ENCODE measurements at places on chromosomes 7 and 10.

DNA sequence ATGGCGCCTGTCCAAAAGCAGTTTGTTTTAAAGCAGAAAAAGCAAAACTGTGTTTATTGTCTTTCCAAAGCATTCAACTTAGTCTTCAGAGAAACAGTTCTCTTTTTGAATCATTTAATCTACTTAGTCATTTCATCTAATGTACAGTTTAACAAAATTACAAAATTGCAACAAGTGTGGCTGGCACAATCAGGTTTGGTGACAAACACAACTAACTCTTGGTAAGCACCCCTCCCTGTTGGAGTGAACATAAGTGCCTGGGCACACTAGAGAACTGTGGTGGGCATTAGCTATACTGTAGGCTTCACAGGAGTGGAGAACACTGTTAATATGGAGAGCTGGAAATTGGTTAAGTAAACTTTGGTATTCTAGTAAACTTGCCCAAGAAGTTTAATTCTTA lies 6.9 kb downstream of the CREM start:
- no peak for DNase-seq

DNA sequence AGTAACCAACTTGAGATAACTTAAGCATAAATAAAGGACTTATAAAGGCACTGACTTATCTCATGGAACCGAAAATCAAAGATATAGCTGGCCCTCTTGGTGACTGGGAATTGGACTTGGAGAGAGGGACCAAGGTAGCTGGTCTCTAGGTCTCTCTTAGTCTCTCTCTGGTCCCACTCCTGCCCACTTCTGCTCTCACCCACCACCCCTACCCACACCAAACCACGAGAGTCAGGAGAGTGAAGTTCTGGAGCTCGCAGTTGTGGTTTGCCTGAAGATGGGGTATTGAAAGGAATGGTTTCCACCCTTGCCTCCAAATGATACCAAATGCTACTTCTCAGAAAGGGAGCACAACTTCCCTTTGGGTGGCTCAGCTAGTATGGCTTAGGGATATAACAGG lies 216.3 kb downstream of the LRMDA start:
- no peak for DNase-seq

GRCh38 chr7:45081670-45081974 lies 7.1 kb downstream of the NACAD start:
- DNase-seq = no peak

- DNase-seq = no peak
Observed at GRCh38 chr7:117113871-117114270, 160.6 kb downstream of the ST7 start.

DNA sequence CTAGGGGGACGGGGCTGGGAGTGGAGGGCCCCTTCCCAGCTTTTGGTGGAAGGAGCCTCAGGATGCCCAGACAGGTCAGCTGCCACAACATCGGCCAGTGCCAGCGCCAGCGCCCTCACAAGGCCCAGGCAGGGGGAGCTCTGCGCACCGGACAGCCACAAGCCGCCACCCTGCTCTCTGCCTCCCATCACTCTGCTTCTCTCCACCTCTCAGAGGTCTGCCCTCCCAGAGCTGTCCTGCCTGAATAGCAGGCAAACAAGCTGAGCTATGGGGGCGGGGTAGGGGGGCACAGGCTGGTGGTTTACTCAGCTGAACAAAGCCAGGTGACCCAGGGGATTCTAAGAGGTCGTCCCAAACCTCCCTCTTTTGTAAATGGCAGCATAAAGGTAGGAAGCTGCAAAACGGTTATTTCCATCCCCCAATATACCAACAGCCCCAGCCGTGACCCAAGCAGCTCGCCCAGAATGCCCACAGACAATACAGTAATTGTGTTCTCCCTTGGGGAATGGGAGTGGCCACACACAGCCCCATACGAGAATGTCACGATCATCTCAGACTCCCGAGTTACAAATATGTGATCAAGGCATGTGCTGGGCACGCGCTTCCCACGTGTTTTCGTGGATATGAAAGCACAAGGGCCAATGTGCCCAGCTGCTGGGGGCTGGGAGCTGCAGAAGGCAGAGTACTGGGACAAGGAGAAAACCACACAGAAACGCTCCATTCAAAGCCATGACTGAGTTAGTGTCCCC lies 19.7 kb downstream of the FAM53B start:
- no peak for DNase-seq

DNA sequence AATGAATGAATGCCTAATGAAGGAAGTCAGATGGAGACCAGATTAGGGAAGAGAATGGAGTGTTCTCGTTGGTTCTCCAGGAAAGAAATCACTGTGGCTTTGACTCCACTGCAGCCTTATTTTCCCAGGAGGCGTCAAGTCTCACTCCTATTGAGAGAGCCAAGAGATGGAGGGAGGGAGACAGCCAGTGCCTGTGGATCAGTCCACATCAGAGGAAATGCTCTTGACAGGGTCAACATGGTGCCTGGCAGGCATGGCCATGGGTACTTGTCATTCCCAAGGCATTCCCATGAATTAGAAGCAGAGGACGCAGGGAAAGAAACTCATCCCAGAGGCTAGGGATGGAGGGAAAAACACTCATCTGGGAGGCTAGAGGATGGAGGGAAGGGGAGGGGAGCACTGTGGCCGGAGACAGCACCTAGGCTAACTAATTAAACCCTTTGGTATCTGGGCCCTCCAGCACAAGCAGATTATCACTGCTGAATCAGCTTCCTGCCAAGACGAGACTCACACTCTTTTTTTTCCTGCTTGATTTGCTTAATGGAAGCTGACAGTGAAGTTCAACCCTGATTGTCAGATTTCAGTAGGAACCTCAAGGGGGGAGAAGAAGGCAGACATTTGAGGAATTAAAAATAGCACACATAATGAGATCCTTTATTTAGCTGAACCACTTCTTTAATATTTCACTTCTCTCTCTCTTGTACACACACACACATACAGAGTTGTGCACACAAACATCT lies 1233.2 kb upstream of the AUTS2 start:
- no peak for DNase-seq

- DNase-seq = no peak
Observed at GRCh38 chr10:17432723-17433122, 21.7 kb downstream of the ST8SIA6 start.

DNA sequence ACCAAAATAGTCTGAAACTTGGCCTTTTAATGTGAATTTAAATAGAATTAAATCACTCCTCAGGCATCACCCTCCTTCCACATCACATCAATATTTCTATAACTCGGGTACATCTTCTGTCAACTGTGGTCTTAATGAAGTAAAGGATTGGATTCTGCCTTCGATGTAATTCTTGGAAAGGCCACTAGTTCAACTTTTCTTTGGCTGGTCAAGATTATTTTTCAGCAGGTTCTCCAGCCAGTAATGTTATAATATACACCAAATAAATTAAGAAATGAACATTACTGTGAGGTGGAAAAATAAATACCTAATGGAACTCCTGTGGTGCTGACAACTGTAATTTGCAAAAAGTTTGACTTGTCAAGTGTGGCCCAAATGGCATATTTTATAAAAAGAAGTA lies 9.7 kb upstream of the SLC16A9 start:
- no peak for DNase-seq
